ENCODE measurements at places on chromosomes 11 and 22.

GRCh38 chr11:95585069-95585751, 204.4 kb downstream of the FAM76B start:
- no peak for DNase-seq

GRCh38 chr11:1496761-1497095, 10.1 kb upstream of the MOB2 start:
- no peak for DNase-seq

- no peak for DNase-seq
These were observed 34.1 kb downstream of the PPME1 start for GRCh38 chr11:74205181-74205580.

DNA sequence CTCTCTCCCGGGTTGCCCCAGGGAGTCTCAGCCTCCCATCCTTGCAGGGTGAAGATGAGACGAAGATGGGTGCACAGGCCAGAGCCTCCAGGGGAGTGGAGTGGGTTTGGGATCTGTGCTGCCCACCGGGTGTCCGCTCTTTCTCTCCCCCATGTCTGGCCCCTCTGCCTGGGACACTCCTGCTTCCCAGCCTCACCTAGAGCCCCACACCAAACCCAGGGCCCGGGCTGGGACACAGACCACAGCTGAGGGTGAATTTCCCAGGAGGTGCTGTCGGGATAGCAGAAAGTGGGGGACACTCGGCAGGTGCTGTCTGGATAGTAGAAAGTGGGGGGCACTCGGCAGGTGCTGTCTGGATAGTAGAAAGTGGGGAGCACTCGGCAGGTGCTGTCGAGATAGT, 25.0 kb upstream of the KRTAP5-7 start:
- DNase-seq = no peak

DNA sequence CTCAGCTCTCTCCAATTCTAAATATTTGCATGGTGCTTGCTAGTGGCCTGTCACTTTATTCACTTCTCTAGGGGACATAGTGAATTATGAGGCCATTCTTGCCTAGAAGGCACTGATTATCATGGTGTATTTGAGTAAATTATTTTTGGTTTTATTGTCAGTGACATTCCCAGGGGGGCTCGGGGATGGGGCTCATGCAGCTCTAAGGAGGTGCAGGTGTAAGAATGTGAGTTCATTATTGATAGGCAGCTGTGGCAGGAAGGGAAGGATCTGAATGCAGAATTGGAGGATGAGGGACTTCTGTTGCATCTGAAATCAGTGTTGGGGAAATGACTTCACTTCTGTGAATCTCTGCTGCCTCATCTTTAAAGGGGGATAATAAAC, 53.7 kb upstream of the OR4B1 start:
- no peak for DNase-seq

DNA sequence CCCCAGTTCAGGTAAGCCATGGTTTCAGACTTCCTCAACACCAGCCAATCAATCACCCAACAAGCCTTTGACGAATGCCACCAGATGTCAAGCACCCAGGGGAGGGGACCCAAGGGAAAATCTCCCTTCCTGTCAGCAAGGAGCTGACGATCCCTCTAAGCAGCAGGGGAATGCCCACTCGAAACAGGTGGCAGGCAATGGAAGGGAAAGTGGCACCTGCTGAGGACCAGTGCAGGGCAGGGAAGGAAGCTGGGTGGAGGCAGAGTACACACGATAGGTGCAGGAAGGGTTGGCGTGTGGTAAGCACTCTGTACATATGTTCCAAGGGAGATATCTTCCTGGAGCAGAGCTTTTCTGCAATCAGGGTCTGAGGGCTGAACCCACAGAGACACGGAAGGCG, 11.7 kb upstream of the CREB3L1 start:
- no peak for DNase-seq

DNA sequence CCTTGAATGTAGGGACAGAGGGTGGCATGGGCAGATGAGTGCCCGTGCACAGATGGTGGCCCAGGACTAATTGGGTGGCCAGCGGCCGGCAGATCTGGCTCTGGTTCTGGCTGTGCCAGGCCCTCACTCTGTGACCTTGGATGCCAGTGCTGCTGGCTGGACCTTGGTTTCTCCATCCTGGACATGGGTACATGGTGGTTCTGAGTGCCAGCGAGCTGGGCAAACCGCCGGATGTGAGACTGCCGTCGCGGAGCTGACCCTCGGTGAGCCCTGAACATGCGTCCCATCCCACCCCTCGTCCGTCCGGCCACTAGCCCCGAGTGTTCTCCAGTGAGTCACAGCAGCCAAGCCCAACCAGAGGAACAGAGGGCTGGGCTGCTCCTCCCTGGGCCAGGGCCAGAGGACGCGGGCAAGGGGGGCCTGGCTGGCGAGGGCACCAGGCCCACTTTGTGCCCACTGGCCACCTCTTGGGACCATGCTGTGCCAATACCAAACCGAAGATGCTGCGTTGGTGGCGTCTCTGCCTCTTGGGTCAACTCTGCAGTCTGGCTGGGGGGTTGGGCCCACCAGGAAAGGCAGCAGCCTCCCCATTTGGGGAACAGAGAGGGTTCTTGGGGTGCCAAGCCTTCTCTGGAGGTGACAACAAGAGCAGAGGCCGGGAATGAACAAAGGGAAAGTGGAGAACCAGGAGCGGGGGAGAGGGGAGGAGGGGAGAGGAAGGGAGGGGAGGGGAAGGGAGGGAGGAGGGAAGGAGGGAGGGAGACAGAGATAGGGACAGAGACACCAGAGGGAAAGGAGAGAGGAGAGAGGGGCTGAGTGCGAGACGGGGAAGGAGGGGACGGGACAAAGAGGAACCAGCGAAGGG, 10.7 kb downstream of the LSP1 start:
- DNase-seq = peak; percentile 43

DNA sequence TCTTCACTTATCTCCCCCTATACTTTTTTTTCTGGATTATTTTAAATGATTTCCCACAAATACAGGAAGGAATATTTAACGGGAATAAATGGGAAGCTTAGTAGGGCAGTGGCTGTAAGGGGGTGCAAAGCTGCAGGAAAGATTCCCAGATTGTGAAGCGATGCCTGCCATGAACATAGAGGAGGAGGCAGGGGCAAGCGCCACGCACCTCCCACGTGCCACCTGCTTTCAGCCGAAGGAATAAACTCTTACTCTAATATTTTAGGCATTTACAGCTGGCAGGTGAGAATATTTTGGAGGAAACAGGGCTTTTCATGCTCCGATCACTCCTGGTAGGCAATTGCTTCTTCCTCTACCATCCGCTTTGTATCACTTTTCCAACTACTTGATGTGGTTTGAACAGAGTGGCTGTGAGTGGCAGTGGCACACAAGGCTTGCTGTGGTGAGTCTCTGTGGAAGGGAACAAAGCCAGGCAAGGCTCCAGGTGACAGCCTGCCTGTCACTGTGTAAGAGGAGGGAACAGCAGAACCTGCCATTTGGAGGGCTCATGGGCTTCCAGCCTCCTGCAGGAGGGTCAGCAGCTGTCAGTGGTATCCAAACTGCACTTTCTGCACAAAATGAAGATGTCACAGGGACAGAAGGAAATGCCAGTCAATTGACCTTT, 54.5 kb upstream of the PLET1 start:
- DNase-seq = no peak

GRCh38 chr22:16957781-16958180, 50.2 kb downstream of the GAB4 start:
- DNase-seq = no peak

GRCh38 chr22:47215851-47216250, 453.4 kb downstream of the TBC1D22A start:
- DNase-seq = peak; percentile 24

- DNase-seq = no peak
These were observed 580.4 kb downstream of the CNTN5 start for GRCh38 chr11:99601179-99601578.

- DNase-seq = no peak
These were observed 609.9 kb downstream of the BUD13 start for GRCh38 chr11:116162886-116163230.

DNA sequence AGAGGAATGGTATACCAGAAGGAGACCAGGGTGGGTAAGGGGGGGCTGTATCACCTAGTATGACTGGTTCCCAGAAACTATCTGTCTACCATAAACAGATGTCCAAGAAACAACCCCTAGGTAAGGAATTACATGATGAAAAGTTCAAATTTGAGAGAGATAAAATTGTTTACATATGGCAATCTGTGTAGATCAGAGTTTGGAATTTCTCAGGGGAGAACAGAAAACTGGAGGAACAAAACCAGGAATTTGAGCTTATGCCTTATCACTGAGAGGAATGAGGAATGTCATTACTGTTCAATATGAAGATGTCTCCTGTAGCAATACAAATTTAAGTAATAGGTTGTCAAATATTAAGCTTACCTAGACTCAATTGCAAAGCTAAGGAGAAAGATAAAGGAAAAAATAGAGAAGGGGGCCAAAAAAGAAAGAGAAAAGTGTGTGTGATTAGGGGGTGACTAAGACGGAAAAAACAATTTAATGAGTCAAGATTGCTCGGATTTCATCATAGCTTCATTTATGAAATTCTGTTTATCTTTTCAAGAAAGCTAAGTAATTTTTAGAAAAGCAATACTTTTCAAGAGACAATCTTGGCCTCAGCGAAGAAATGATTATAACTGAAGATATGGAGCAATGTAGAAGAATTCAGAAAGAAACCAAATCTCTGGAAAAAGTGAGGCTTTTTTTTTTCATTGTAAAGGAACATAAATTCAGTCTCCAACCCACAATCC, 117.8 kb downstream of the APOL5 start:
- DNase-seq = no peak

DNA sequence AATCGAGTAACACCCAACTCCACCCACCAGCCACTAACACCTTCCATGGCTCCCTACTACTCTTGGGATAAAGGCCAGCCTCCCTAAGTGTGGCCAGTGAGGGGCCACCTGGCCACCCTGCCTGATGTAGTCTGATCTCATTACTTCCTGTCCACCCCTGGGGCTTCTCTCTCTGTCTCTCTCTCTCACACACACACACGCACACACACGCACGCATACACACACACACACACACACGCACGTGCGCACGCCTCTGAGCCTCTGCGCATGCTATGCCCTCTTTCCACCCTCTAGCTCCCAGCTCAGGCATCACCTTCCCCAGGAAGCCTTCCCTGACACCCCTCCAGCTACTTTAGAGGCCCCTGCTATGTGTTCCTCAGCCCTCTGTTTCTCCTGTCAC, 3.9 kb downstream of the MFNG start:
- DNase-seq = no peak

Measured in head of caudate nucleus (tissue), 42 donors.